ENCODE measurements at places on chromosomes 2 and 18.

GRCh38 chr2:47569658-47570475, 166.9 kb downstream of the MSH2 start:
- no peak for DNase-seq

GRCh38 chr2:207662203-207662602, 37.0 kb upstream of the METTL21A start:
- DNase-seq, result no peak

DNA sequence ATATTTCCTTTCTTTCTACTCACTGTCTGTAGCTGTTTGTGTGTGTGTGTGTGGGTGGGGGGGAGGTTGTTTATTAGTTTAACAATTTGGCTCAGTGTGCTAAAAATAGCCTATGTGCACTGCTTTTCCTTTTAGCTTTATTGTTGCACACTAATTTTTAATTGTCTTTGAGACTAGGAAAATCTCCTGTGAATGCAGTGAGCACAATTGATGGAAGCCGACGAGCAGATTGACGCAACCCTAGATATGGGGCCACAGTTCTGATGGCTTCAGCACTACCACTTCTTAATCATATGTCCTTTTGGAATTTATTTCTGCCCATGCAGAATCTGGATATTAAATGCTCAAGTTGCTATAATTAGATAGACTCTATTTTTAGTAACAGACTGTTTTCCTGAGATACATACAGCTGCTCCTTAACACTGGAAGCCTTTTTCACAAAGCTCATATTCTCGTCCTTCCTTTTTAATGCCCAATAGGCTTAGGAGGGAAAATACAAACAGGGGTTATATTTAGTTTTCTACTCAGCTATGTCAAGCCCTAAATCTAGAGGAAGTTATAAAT, 109.1 kb downstream of the IRS1 start:
- no peak for DNase-seq

DNA sequence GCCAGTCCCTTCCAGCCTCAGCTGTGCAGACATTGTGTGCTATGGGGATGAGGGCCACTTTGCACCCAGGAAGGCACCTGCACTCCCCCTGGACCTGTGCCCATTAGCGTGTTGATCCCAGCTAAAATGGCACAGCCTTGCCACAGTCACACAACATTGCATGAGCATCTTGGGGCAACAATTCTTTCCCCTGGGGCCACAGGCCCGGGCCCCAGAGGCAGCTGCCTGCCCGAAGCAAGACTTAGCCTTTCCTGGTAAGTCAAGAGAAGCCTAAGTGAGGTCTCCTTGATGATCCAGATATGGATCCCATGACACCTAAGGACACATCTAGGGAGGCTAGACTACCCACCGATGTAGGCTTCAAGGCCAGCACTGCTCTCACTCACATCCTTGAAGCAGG, 202.1 kb downstream of the BCL11A start:
- DNase-seq, result no peak

DNA sequence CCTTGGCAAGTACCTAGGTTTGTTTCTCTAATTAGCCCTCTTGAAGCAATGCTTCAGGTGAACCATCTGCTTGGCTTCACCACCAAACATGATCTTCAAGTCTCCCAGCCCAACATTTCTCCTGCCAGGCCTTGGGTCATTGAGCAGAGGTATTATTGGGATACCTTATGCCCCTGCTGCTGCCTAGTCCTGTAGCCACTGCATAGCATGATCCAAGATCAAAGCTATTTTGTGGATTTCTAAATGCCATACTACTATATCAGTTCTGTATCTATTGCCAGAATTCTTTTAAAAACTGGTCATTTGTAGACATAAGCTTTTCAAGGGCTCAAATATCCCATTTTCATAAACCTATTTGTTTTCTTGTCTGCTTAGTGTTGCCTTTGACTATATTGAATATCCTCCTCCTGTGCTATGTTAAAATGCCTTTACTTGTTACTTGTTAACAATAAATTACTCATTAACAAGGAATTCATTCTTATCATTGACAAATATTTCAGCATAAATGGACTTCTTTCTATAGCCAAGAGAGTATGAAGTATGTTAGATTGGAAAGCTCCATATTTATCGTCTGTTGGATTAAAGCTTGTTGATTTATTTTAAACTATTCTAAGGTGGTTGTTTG, 204.5 kb upstream of the RBBP8 start:
- no peak for DNase-seq

DNA sequence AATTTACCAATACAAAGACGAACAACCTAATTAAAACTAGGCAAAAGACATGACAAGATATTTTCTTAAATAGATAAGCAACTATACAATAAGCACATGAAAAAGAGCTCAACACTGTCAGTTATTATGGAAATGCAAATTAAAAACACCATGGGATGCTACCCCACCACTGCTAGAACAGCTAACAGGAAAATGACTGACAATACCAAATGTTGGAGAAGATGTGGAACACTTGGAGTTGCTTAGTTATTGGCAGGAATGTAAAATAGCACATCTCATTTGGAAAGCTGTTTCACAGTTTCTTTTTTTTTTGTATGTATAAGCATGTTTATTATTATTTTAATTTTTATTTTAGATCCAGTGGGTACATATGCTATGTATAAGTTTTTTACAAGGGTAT, 84.4 kb downstream of the CYRIA start:
- DNase-seq, result no peak

DNA sequence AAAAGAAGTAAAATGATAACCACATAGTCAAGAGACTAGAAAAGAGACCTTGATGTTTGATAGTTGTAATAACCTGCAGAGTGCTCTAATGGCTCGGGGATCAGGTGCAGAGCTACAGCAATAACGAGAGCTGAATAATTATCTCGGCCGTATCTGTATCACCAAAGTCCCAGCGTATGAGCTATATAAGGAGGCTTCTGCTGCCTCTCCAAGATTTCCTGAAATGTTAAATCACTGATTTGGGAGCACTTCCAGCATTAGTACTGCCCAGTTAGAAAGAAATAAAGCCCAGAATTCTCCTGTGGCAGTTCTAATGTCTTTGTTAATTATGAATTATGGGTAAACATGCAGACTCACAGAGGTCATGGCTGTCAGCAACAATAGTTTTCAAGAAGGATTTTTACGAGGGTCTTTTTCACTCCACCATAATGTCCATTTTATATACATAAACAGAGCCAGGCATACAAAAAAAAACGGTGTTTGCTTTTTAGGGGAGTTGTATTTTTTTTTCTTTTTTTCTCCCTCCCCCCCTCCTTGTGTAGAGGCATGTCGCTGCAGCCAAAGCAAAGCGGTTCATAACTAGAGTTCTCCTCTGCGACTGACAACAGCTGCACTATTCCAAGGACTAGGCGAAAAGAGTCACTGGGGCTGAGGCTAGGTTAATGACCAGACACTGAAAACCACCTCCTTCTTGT, 168.3 kb upstream of the VRK2 start:
- no peak for DNase-seq

DNA sequence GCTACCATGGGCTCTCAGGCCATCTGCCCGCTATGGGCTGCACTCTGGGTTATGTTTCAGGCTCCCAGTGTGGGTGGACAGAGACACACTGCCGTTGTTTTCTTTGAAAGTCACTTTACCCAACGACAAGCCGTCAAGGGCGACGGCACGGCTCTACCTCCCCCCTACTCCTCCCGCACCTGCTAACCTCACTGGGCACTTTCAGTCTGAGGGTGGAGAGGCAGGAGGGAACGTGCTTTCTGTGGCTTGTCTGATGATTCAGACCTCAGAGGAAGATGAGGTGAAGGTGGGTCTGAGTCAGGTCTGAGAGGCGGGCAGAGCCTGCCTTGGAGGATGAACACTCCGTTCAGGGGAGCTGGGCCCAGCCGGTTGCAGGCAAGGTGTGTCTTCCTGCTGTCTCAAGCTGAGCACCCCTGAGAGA, 147.6 kb upstream of the HDAC4 start:
- DNase-seq, result no peak

DNA sequence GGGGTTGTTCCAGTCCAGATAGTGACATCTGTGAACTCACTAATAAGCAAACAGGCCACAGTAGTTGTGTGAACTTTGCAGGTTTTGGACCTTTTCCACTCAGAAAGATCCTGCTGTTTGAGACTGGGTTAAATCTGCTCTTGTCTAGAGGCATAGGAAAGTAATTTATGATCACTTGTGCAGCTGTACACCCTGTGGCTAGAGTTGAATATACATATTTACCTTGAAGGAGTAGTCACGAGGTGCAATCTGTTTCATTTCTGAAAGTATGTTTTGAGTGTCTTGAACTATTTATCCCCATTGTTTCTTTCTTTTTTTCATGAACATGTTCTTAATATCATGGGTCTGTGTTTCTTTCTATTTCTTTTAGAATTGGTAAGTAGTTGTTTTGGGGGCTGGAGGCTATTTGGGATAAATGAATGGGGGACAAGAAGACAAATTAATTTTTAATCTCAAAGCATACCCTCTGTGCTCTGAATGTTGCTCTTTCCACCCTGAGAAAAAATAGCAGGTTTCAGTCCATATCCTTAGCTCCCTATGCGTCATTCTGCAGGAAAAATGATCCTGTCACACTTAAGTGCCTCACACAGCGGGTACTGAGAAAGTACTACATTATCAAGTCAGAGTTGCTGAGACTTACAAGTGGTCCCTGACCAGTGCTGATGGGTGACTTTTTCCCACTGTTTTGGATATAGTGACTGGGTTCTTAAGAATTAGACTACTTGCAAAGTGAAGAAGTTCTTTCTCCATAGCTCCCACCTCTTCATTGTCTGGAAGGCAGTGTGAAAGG, 28.2 kb downstream of the DCC start:
- no peak for DNase-seq

DNA sequence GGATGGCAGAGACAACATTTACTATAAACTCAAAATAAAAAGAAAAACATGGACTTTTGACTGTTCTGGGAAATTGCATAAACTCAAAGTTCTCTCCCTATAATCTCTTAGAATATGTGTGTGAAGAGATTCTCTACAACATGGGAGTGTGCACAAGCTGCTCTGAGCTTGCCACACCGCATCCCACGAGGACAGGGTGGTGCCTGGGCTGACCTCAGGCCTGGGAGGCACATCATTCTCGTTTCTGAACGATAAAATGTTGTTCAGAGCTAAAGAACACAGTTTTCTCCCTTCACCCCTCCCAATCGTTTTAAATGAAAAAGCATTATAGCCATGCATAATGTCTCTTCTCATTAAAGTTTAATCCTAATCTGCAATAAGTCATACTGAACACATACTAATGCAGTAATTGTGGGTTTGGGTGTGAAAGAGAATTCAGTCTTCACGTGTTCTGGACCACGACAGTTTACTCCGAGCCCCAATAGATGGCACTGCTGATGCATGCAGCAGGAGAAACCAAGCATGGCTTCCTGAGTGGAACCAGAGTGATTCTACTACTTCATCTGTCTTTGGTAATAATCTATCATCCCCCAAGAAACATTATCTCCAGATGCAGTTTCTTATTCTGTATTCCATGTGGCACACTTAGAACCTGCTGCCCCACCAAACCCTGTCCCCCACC, 46.9 kb upstream of the LAMA1 start:
- DNase-seq, result no peak
